ENCODE measurements at places on chromosomes 3 and 15. TPM values are rescaled to one million over a fixed set of nuclear protein-coding genes. Genes with fewer than 3 reads are reported as not detected.

DNA sequence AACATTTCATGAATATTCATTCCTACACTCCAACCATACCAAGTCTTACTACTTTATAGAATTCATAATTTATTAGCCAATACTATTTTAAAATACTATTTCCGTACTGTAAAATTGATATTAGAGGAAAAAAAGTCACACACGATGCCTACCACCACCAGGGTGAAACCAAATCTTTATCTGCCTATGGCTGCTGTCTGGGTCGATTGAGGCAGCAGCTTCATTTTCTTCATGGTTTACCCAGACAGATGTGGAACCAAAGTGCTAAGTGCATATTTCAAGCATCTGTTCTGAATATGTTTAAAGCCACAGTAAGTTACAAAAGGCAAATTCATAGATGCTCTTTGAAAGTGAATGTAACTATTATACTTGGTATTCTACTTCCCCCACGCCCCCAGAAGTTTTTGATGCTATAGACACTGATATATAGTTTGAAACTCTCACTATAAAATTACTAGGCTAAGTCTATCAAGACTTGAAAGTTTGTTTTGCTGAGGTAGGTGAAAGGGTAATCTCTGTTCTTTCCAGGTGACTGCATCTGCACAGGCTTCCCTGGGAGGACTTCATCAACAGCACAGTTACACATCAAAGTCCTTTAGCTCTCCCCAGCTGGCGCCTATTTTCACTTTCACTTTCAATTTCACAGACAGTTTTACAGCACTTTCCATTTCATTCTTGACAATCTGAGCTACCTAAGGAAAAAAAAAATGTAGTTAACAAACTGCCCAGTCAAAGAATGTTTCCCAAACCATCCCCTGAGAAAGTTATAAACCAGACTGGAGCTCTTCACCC, 113.9 kb downstream of the POLQ start:
- peak; percentile 9 for DNase-seq

Gene GABRR3
- not detected for total RNA-seq

Gene SYNPR
- not detected for total RNA-seq

GRCh38 chr3:29426302-29427226, 145.7 kb downstream of the RBMS3 start:
- DNase-seq: no peak
